Neural progenitor cell (in vitro differentiated cells): ENCODE measurements at places on chromosomes 3 and 15. TPM values are rescaled to one million over a fixed set of nuclear protein-coding genes. Genes with fewer than 3 reads are reported as not detected.

DPPA2 gene
- 1.2 and 1.8 TPM in 2 replicates for total RNA-seq

GOLGA8Q gene
- not detected in 2 replicates for total RNA-seq

CLDN1 gene
- 0.24 and 0.34 TPM in 2 replicates for total RNA-seq

SYNPR gene
- 0.30 and 0.59 TPM in 2 replicates for total RNA-seq

UTS2B gene
- not detected in 2 replicates for total RNA-seq

ACTC1 gene
- total RNA-seq, result 3.8 and 3.9 TPM in 2 replicates

SYNM gene
- 0.84 and 0.97 TPM in 2 replicates for total RNA-seq

ARPP21 gene
- total RNA-seq, result 0.19 TPM in 1 of 2 replicates, not detected in the other

GOLGA6D gene
- total RNA-seq, result not detected in 2 replicates

ITIH4 gene
- 1.1 and 2.4 TPM in 2 replicates for total RNA-seq

ATP13A5 gene
- total RNA-seq, result not detected in 2 replicates

SLC28A2 gene
- not detected in 2 replicates for total RNA-seq

HYAL1 gene
- 1.6 and 3.0 TPM in 2 replicates for total RNA-seq

SLC38A3 gene
- total RNA-seq, result 0.17 and 0.77 TPM in 2 replicates

TRIM42 gene
- total RNA-seq, result not detected in 2 replicates

GDPGP1 gene
- 0.67 and 3.5 TPM in 2 replicates for total RNA-seq

SEMA3G gene
- total RNA-seq, result 0.79 and 3.4 TPM in 2 replicates
